ENCODE measurements at places on chromosomes 3 and 15.

GRCh38 chr3:32180141-32180784, 58.2 kb upstream of the CMTM8 start:
- no peak for DNase-seq

- no peak for DNase-seq
These were observed 495.3 kb upstream of the AGTR1 start for GRCh38 chr3:148202386-148202785.

GRCh38 chr3:193563426-193563825, 8.7 kb upstream of the ATP13A4 start:
- no peak for DNase-seq

GRCh38 chr3:136120373-136121348, 75.5 kb downstream of the MSL2 start:
- no peak for DNase-seq

DNA sequence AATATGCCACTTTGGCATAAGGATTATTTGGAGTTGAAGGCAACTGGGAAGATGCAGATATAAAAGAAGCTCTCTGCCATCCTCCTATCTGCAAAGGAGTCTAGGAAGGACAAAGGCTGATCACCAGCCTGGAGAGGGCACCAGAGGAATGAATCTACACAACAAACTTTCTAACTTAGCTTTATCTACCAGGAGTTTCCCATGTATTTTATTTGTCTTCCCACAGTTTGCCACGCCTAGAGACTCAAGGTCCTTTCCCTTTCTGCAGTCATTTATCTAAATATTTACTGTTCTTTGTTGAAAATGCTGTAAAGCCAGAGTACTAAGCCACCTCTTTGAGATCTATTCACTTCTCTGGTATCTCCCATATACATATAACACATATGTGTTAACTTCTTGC, 32.2 kb downstream of the GPR176 start:
- DNase-seq, result no peak

GRCh38 chr15:66862111-66862939, 160.3 kb downstream of the SMAD6 start:
- no peak for DNase-seq

- peak; percentile 96 for DNase-seq
These were observed 35.8 kb upstream of the CCDC80 start for GRCh38 chr3:112676659-112677234.

DNA sequence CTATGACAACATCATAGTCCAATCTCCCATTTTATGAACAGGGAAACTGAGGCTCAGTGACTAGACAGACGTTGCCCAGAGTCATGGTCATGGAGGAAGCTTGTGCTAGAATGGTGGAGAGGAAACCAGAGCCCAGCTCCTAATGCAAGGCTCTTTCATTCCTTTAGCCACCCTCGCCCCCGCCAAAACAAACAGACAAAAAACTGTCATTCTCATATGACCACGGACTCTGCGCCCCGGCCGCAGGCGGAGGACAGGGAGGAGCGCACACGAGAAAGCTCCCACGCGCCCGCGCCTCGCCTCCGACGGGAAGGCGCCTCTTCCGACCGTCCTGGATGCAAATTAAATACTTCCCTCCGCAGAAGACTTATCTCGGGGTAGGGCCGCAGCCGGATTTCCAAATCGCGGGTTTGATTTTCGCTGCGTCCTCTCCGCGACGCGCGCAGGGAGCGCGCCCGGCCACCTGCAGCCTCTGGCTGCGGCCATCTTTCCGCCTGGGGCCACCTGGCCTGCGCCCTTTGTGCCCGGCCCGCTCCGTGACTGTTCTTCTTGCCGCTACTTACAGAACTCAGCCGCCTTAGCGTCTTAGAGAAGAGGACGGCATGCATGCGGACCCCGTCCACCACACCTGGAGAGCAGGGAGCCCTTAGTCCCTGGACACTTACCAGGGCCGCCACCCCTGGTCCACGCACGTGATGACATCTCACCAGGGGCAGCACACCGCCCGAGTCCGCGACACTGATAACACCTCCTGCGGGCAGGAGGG, 670 bp upstream of the ATP13A3 start:
- no peak for DNase-seq

DNA sequence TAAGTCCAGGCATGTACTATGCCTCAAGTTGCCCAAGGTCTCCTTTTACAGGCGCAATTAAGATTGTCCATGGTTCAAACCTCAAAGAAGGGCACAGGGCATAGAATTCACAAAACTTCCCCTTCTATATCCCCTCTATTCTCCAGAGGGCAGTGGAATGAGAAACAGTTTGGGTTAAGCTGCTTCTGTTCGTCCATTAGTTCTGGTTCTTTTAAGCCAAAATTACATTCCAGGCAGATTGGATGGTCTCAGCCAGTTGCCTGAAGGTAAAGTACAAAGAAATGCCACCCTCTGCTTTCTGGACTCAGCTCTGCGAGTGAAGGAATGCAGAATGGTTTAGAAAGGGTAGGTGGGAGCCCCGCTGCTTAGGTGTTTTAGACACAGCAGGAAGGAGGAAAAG, 200.7 kb downstream of the GREM1 start:
- DNase-seq, result no peak

DNA sequence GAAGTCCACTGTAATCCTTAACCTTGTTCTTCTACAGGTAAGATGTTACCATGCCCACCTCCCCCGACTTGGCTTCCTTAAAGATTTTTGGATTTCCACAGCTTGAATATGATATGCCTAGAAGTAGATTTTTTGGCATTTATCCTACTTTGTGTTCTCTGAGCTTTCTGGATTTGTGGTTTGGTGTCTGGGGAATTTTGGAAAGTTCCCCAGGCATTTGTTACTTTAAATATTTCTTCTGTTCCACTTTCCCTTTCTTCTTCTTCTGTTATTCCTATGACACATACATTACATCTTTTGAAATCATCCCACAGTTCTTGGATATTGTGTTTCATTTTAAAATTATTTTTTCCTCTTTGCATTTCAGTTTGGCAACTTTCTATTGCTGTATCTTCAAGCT, 122.1 kb upstream of the TMEM108 start:
- DNase-seq, result no peak

- DNase-seq, result no peak
These were observed at the start of gene CYP1A1 for GRCh38 chr15:74725225-74725774. Gene CYP1A1 (minus strand): TSS chr15:74725528. CDS start chr15:74723097, 2,431 bp downstream.

DNA sequence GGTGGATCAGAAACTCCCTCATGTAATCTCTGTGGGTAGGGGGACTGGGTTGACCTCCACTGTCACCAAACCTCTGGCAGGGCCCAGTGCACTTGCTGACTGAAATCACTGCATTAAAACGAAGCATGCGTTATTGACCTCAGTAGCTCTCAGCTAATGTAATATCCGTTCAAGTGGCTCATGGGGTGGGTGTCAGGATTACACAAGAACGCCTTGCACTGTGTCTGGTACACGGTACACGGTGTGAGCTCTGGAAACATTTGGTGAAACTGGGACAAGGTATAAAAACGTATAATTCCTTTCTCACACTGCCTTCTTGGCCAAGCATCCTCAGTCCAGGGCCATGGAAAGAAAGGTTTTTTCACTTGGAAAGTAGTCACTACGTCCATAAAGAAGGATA, 11.9 kb downstream of the LRTM1 start:
- no peak for DNase-seq

- DNase-seq, result no peak
These were observed 41.5 kb downstream of the ABHD17C start for GRCh38 chr15:80736560-80736959.

DNA sequence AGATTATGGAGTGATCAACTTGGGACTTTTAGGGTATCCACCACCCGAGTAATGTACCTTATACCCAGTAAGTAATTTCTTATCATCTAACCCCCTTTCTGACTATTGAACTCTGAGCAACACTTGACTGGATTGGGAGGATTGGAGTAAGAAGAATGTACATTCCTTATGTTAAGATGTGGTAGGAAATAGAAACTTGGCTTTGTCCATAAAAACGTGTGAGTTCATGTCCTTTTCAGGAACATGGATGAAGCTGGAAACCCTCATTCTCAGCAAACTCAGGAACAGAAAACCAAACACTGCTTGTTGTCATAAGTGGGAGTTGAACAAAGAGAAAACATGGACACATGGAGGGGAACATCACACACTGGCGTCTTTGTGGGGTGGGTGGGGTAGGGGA, 112.3 kb downstream of the PTPRG start:
- no peak for DNase-seq

- DNase-seq, result no peak
These were observed 244.4 kb downstream of the SOX2 start for GRCh38 chr3:181956122-181956521.

DNA sequence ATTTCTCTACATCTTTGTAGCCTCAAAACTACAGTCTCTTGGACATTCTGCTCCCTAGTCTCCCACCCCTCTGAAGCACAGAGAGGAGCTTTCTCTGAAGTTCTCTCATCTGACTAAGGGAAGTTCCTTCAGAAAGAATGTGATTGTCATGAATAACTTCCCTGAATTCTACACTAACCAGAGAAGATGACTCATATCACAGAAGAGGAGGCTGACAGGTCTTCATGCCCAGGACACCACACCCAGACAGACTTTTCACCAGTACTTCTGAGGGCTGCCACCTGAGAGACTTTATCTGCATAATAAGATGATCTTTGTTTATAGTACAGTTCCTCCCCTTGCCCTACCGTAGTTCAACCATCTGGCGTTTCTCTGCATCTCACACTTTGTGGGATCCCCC, 52.8 kb downstream of the CDIN1 start:
- DNase-seq, result no peak

DNA sequence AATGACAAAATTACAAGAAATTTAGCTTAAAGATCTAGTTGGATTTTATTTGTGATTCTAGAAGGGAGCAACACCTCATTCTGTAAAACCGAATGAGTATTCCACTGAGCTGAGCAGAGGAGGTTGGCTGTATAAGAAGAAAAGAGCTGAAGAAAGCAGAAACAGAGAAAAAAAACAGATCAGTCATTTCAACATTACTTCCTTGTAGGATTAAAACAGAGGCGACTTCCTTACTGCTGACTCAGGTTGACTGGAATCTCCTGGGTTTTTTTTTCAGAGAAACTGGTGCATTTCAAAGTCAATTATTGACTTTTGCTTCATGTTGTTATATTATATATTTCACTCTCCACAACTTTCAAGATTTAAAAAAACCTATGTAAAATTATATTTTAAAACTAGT, 368.1 kb upstream of the UBE2E2 start:
- no peak for DNase-seq

DNA sequence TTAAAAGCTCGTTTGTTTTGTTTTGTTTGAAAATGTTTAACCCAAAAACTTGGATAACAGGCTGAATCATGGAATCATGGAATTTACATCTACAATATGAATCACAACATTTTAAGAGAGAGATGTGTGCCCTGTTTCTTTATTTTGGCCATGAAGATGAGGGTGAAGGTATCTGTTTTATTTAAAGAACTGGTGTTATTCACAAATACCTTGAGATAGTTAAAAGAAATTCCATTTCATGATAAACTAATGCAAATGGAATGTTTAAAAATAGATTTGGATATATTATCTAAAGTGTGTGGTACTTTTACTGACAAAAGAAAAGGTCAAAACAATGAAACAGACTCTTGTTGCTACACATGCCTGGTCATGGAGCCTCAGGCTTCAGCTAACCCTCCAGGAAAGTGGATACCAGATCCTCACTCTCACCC, 486.0 kb upstream of the CFAP20DC start:
- DNase-seq, result no peak

DNA sequence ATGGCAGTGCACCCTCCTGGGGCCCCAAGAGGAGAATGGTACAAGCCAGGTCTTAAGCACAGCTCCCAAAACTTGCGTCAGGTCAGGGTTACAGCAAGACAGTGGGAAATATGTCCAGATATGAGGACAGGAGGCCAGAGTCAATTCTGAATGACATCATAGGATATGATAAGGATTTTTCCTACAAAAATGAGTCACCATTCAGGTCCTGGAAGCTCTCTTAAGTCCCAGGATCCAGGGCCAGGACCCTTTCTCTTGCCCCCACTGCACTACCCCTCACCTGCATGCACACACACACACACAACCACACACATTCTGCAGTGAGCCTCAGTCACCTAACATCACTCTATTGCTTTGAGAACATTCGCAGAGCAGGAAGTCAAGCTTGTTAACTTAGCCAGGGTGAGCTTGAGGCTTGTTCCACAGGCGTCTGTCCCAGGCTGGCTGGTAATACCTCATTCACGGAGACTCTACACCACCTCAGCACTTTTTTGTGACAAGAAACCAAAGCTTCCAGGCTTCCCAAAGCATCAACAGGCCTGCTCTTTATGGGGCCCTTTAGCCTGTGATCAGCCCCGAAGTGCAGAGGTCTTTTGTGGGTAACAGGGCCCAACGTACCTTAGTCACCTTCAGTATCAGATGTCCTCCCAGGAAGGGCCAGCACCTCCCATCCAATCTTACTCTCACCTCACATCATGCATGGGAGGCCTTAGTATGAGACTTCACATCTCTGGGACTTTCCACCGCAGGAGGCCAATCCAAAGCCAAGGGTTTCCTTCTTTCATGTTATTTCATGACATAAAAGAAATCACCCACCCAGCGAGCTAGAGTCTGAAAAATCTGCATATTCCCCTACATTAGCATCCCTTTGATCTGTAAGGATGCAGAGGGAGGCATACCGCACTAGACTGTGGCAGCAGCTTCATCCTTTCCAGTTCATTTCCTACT, 74.0 kb upstream of the LIPC start:
- no peak for DNase-seq

- no peak for DNase-seq
These were observed 49.1 kb upstream of the CCDC50 start for GRCh38 chr3:191280111-191280510.

GRCh38 chr15:36761132-36761847, 181.9 kb downstream of the CDIN1 start:
- no peak for DNase-seq

DNA sequence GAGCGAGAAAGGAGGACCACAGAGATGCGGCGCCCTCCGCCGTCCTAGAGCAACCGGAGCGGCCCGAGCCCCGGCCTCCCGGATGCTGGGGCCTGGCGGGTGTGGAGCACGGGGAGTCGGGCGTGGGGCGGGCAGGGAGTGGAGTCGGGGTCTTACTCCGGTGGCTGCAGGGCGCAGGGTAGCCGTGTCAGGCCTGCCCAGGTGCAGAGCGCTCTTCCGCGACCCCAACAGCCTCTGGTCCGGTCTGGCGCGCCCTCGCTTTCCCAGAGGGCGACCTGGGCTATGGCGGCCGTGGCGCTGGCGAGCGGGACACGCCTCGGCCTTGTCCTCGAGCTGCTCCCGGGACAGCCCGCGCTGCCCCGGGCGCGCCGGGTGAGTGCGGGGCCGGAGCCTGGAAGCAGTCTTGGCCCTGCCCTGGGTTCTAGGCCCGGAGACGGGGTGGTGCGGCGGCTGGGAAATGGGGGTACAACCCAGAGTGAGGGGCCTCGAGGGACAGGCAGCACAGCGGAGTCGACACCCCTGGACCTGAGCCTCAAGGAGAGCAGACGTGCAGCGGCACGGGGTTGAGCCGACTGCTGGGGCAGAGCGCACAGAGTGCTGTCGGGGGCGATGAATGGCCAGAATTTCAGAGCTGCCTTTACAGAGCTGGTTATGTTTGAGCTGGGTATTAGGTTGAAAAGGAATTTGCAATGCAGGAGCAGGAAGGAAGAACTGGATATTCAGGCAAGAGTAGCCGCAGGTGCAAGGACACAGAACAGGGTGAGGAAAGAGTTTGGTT, at the start of gene ZNF662:
Gene ZNF662 (plus strand): TSS at position 73 of the 778 bp plus-strand sequence. CDS start 1,973 bp downstream, outside the sequence.
- no peak for DNase-seq

DNA sequence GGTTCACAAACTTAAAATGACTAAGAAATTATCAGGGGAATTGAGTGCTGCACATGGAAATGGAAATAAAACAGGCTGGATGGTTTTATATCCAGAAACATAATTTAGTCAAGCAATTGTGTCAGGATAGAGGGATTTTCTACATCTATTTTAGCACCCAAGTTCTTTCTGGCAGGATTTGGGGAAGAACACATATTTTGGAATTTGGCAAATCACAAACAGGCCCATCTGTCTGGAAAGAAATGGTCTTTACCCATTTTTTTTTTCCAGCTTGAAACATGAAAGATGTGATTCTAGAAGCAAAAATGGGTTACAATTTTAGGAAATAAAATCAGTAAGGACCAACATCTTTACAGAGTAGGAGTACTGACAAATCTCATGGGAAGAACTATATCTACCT, 14.4 kb upstream of the UNC13C start:
- DNase-seq, result no peak
